Kidney (tissue), 22 donors: ENCODE measurements at places on chromosomes 11 and 22. TPM values are rescaled to one million over a fixed set of nuclear protein-coding genes. Genes with fewer than 3 reads are reported as not detected.

Gene C11orf65
- 1.2 TPM for polyA plus RNA-seq

DNA sequence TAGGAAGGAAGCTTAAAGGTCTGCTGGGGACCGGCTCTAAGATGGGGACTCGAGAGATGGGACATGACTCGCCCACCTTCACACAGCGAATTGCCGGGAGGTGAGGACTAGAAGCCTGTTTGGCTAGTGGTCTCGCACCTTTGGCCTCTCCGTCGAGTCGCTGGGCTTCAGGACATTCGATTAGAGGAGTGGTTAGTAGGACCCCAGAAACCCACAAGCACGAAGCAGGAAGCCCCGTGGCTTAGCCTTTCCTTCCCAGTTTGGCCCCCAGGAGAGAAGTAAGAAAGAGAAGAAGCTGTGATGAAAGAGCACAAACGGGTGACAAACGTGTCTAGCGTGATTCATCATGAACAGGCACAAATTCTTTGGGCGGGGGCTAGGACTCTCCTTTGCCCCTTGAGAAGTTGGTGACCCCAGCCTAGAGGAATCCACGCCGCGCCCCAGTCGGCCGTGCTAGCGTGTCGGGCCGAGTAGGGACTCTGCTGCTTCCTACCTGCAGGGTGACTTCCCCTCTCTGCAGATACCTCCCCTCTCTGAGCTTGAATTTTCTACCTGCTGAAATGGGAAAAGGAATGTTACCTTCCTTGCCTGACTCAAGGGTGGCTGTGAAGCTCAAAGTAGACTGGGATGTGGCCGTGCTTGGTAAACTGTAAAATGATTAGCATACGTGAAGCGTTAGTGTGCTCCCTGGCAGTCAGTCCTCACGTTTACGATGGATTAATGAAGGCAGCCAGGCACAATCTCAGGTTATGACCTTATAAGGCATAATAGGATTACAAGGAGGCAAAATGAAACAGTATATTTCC, 1.1 kb upstream of the ADM start:
- H3K27ac ChIP-seq, result peak overlapping the region; percentile 99
- H3K36me3 ChIP-seq, result no peaks in the 10 kb centered on the region
- H3K4me1 ChIP-seq, result peaks cover 9% of the 10 kb centered on the region
- H3K4me3 ChIP-seq, result peak overlapping the region; percentile 93
- peak; percentile 56 for DNase-seq

GRCh38 chr11:68948935-68949334, 31.9 kb downstream of the MRGPRD start:
- H3K36me3 ChIP-seq, result no peaks in the 10 kb centered on the region
- no peaks in the 10 kb centered on the region for H3K27me3 ChIP-seq
- H3K4me3 ChIP-seq, result no peak overlapping the region

GRCh38 chr11:33480626-33481025, 220.0 kb downstream of the C11orf91 start:
- no peak for DNase-seq
- no peak overlapping the region for H3K27ac ChIP-seq
- no peaks in the 10 kb centered on the region for H3K27me3 ChIP-seq

Gene ACTN3
- polyA plus RNA-seq, result not detected

DNA sequence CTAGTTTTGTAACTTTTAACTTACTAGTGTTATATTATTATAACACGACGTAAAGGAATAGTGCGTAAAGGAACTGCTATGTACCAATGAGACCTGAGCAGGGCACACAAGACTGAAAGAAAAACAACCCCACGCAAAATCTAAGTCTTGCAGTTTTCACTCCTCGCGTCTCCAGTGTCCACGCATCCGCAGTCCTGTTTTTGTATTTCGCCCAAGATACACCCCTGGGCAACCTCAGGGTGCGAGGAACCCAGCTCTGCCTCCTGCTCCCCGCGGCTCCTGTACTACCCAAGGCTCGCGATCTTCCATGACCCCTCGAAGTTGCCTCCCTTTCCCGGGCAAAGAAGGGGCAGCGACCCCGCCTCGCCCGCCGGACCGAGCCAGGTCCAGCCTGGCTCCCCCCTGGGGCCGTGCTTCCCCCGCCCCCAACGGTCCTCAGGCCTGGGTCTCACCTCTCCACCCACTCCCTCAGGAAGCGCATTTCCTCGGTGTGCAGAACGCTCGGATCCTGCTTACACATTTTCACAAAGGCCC, 393 bp downstream of the ST13 start:
- peaks cover 10% of the 10 kb centered on the region for H3K4me1 ChIP-seq
- H3K36me3 ChIP-seq, result no peaks in the 10 kb centered on the region
- peak overlapping the region; percentile 98 for H3K27ac ChIP-seq
- DNase-seq, result peak; percentile 38
- H3K4me3 ChIP-seq, result peak overlapping the region; percentile 96
- H3K27me3 ChIP-seq, result no peaks in the 10 kb centered on the region

Gene SCGB2A2
- not detected for polyA plus RNA-seq

- DNase-seq, result no peak
- H3K4me3 ChIP-seq, result no peak overlapping the region
- no peaks in the 10 kb centered on the region for H3K27me3 ChIP-seq
- no peaks in the 10 kb centered on the region for H3K4me1 ChIP-seq
- no peak overlapping the region for H3K27ac ChIP-seq
Observed at GRCh38 chr11:117160826-117161225, 16.7 kb downstream of the PAFAH1B2 start.

Gene ZNF70
- polyA plus RNA-seq, result 1.1 TPM

Gene SCUBE1
- 2.3 TPM for polyA plus RNA-seq

- H3K27me3 ChIP-seq, result no peaks in the 10 kb centered on the region
- peaks cover 6% of the 10 kb centered on the region for H3K36me3 ChIP-seq
- no peak for DNase-seq
Observed at GRCh38 chr11:114121804-114122504, 62.4 kb downstream of the ZBTB16 start.

DNA sequence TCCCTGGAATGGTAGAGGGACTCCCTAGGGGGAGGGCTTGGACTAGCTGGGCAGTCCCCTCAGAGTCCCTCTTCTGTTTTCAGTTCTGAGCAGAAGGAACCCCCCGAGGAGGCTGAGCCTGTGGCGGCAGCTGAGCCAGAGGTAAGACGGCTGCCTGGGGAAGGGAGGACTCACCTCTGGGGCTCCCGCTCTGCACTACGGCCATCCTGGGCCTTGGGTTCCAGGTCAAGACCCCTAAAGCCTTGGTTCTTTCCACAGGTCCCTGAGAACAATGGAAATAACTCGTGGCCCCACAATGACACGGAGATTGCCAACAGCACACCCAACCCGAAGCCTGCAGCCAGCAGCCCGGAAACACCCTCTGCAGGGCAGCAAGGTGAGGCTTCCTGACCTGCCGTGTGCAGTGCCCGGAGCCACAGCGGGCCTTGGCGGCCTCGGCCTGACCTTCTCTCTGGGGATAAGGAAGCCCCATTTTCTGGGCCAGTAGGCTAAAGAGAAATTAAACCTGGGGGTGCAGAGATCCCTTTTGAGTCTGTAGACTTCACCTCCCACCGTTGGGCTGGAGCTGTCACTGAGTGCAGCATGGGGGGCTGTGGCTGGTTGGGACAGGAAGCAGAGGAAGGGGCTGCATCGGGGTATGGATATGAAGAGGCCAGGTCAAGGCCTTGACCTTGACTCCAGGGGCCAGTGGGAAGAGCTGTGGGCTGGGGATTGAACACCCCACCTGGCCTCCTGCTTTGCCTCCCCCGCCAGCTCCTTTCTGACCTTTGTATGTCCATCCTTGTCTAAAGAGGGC, 15.0 kb downstream of the INCENP start:
- H3K4me3 ChIP-seq, result no peak overlapping the region
- no peak for DNase-seq
- H3K27ac ChIP-seq, result no peak overlapping the region
- no peaks in the 10 kb centered on the region for H3K4me1 ChIP-seq
- peaks cover 6% of the 10 kb centered on the region for H3K36me3 ChIP-seq

Gene RASGRP2
- 14.1 TPM for polyA plus RNA-seq

Gene BAIAP2L2
- 27.8 TPM for polyA plus RNA-seq

DNA sequence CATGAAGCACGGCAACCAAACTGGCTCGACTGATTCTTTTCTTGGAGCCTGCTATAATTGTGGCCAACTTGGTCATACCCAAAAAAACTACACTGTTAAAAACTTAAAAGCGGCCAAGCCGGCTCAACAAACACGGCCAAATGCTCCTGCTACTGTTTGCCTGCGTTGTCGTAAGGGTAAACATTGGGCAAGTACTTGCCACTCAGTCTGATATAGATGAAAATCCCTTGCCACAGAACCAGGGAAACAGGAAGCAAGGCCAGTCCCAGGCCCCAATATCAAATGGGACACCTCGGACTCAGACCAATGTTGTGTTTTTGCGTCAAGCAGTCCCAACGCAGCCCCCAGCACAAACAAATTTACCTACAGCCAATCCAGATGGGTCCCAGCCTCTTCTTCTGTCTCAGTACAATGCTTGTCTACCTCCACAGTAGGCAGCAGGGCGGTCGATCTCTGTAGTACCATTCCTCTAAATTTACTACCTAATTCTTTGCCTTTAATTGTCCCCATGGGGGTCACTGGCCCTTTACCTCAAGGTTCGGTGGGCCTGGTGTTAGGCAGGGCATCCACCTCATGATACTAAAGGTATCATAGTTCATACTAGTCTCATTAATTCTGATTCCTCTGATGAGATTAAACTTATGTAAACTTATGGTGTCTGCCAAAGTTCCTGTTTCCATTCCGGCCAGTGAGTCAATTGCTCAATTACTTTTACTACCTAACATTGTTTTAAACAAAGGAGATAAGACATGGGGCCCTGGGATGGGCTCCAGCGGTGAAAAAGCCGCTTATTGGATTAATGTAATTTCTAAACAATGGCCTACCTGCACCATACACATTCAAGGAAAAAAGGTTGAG, 3.7 kb upstream of the COMT start:
- no peaks in the 10 kb centered on the region for H3K27me3 ChIP-seq
- no peak for DNase-seq
- H3K4me3 ChIP-seq, result no peak overlapping the region
- H3K27ac ChIP-seq, result no peak overlapping the region
- H3K36me3 ChIP-seq, result no peaks in the 10 kb centered on the region
- H3K4me1 ChIP-seq, result peaks cover 12% of the 10 kb centered on the region

- no peaks in the 10 kb centered on the region for H3K36me3 ChIP-seq
- H3K4me3 ChIP-seq, result no peak overlapping the region
- no peaks in the 10 kb centered on the region for H3K4me1 ChIP-seq
- DNase-seq, result no peak
Observed at GRCh38 chr11:95930948-95931347, 7.0 kb upstream of the MTMR2 start.

Gene OTOG
- polyA plus RNA-seq, result not detected

- peak; percentile 90 for DNase-seq
- H3K4me1 ChIP-seq, result peaks cover 94% of the 10 kb centered on the region
- H3K27me3 ChIP-seq, result no peaks in the 10 kb centered on the region
- peaks cover 19% of the 10 kb centered on the region for H3K36me3 ChIP-seq
Observed at GRCh38 chr22:36331912-36332622, 55.7 kb downstream of the MYH9 start.

DNA sequence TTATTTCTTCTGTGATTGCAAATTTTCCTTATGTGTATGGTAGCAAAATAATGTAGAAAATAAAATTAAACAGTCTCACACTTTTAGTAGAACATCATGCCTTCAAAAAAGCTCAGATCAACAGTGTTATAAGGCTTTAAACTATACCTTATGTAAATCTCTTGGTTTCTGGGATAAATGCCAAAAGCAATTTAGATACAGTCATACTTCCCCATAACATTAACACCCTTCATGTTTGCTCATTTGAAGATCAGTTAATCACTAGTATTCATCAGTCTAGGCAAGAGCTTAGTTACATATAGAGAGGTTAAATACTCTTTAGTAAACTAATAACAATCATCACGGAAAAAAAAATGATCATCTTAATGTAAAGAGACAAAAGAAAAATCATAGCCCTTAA, 421.8 kb upstream of the ANO3 start:
- no peaks in the 10 kb centered on the region for H3K36me3 ChIP-seq
- H3K4me3 ChIP-seq, result no peak overlapping the region
- H3K27ac ChIP-seq, result no peak overlapping the region
- no peaks in the 10 kb centered on the region for H3K4me1 ChIP-seq
- no peak for DNase-seq
- H3K27me3 ChIP-seq, result no peaks in the 10 kb centered on the region

DNA sequence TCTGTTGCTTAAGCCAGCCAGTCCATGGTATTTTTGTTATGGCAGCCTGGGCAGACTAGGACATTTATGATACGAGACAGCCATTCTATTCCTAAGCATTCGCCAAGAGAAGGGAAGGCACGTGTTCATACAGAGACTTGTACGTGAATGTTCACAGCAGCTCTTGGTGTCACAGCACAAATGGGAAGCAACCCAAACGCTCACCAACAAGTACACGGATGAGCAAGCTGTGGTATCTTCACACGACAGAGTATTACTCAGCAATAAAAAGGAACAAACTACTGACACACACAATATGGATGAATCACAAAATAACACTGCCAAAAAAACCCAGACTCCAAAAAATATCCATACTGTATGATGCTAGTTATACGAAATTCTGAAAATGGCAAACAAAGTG, 85.1 kb downstream of the PHF21B start:
- H3K4me1 ChIP-seq, result no peaks in the 10 kb centered on the region
- H3K36me3 ChIP-seq, result no peaks in the 10 kb centered on the region
- no peak for DNase-seq

GRCh38 chr11:112156956-112157766, 6.7 kb downstream of the IL18 start:
- peak overlapping the region; percentile 42 for H3K27ac ChIP-seq
- no peaks in the 10 kb centered on the region for H3K4me1 ChIP-seq
- no peak for DNase-seq
- H3K27me3 ChIP-seq, result no peaks in the 10 kb centered on the region

DNA sequence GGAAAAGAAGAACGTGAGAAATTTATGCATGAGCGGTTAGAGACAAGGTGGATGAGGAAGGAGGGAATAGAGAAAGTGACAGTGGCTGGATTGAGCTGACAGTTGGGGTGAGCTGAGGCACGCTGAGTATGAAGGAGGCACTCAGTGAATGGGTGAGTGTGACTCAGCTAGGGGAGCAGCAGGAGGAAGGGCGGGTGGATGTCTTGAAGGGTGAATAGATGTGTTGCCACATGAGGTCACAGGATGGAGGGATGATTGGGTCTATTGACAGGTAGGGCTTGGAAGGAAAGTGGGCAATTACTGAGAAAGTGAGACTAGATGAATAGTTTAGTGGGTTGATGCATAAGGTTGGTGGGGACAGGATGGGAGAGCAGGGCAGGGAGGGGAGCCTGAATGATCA, 8.0 kb downstream of the IFITM10 start:
- no peaks in the 10 kb centered on the region for H3K27me3 ChIP-seq
- H3K4me3 ChIP-seq, result no peak overlapping the region
- no peak overlapping the region for H3K27ac ChIP-seq
- peaks cover 20% of the 10 kb centered on the region for H3K4me1 ChIP-seq
- no peak for DNase-seq

- H3K4me1 ChIP-seq, result no peaks in the 10 kb centered on the region
- peaks cover 13% of the 10 kb centered on the region for H3K36me3 ChIP-seq
- H3K27ac ChIP-seq, result no peak overlapping the region
- no peak overlapping the region for H3K4me3 ChIP-seq
- DNase-seq, result no peak
Observed at GRCh38 chr22:35407362-35407761, 7.4 kb downstream of the MCM5 start.

DNA sequence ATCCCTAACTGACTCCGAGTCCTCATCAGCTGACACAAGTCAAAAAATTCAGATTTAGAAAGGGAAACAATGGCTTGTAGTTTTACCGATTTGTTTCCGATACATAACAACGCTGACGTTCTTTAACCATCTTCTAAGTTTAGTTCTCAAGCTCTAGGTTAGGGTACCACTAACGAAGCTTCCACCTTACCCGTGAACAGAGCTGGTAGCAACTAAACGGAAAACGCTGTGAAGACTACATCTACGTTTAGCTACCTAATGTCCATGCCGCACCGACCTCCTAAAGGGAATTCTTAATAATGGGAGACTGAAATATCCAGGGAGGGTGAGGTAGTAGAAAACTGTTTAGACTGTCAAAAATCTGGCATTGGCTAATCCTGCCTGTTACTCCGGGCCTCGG, 1.0 kb downstream of the NUP98 start:
- peaks cover 4% of the 10 kb centered on the region for H3K4me1 ChIP-seq
- no peaks in the 10 kb centered on the region for H3K36me3 ChIP-seq
- no peaks in the 10 kb centered on the region for H3K27me3 ChIP-seq
